Inflammatory macrophage treated with lipopolysaccharide for 4 hours (primary cell): ENCODE measurements at places on chromosomes 13 and 19.

GRCh38 chr13:61036715-61037114 is 378.9 kb downstream of the PCDH20 start:
- no peak for DNase-seq

- no peak for DNase-seq
Measured at GRCh38 chr19:4477034-4477801, 5.1 kb downstream of the HDGFL2 start.

- no peak for DNase-seq
Measured at GRCh38 chr13:94352057-94352456, 127.4 kb downstream of the DCT start.

GRCh38 chr19:47703301-47703700 is 9.9 kb upstream of the EHD2 start:
- no peak for DNase-seq

GRCh38 chr13:20145521-20145920 is 15.3 kb downstream of the GJA3 start:
- DNase-seq: no peak

GRCh38 chr13:34847766-34848165 is 94.3 kb upstream of the NBEA start:
- no peak for DNase-seq

DNA sequence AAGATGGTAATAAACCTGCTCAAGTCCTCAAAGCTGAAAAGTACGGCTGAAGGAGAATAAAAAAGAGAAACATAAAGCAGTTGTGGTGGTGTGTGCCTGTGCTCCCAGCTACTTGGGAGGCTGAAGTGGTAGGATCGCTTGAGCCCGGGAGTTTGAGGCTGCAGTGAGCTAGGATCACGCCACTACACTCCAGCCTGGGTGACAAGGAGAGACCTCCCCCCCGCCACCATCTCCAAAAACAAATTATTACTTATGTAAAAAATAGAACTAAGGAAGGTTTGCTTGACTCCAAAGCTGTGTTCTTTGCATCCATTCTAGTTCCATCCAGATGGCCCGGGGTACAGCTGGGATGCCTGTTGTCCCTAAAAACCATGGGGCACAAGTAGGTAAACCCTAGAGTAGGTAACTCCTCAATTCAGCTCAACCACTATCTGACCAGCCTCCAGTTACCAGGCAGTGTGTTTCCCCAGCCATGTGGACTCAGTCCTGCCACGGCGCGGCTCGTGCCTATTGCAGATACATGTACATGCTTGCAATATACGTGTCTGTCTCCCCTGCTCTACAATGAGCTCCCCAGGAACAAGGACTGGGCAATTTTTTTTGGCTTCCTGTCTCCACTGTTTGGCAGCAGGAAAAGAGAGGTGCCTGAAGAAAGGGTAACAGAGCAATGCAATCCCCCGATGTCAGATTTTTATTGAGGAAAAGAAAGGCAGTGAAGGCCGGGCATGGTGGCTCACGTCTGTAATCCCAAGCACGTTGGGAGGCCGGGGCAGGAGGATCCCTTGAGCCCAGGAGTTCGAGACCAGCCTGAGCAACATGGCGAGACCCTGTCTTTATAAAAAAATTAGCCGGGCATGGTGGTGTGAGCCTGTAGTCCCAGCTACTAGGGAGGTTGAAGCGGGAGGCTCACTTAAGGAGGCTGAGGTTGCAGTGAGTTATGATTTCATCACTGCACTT is 101.3 kb downstream of the GNG7 start:
- DNase-seq: no peak
